ENCODE measurements at places on chromosomes 3 and 15.

DNA sequence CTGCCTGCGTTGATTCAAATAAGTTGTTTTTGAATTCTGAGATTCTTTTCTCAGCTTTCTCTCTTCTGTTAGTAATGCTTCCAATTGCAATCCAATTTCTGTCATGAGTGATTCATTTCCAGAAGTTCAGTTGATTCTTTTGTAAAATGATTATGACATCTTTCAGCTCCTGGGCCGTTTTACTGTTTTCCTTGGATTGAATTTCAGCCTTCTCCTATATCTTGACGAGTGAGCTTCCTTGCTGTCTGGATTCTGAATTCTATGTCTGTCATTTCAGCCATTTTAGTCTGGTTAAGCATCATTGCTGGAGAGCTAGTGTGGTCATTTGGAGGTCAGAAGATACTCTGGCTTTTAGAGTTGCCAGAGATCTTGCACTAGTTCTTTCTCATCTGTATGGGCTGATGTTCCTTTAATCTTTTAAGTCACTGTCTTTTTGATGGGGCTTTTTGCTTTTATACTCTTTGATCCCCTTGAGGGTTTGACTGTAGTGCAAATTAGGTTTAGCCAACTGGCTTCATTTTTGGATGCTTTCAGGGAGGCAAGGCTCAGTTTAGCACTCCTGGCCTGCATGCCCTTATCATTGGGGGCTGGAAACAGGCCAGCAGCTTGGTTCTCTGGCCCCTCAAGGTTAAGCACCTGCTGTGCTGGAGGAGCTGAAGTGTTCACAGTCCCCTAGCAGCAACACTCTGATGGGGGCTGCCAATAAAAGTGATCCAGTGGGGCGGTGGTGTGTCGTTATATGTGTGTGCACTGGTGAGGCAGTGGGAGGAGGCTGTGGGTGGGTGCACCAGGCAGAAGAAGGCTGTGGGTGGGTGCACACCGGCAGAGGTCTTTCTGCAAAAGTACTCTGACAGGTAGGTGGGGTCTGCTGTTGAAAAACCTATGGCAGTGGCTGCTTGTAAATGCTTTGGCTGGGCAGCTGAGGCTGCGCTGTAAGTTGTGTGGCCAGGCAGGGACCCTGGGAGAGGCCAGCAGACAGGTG lies 51.2 kb downstream of the MCTP2 start:
- DNase-seq: no peak

DNA sequence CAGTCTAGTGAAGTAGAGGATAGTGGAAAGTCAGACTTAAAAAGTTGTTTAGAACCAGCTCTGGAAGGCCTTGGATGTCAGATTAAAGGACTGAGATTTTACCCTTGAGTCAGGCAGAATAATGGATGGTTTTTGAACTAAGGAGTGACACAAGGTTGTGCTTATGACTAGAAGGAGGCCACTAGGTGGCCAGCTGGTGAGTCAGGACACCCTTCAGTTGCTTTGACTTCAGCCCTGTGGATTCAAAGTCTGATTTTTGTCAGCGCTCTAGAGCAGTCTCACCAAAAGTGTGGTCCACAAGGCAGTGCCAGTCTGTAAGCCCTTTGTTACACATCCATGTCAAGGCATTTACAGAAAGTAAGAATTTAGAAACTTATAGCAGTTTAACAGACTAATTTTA lies 3.8 kb upstream of the GABPB1 start:
- no peak for DNase-seq

- DNase-seq: no peak
These were observed 1.4 kb downstream of the MFGE8 start for GRCh38 chr15:88911766-88912118.

DNA sequence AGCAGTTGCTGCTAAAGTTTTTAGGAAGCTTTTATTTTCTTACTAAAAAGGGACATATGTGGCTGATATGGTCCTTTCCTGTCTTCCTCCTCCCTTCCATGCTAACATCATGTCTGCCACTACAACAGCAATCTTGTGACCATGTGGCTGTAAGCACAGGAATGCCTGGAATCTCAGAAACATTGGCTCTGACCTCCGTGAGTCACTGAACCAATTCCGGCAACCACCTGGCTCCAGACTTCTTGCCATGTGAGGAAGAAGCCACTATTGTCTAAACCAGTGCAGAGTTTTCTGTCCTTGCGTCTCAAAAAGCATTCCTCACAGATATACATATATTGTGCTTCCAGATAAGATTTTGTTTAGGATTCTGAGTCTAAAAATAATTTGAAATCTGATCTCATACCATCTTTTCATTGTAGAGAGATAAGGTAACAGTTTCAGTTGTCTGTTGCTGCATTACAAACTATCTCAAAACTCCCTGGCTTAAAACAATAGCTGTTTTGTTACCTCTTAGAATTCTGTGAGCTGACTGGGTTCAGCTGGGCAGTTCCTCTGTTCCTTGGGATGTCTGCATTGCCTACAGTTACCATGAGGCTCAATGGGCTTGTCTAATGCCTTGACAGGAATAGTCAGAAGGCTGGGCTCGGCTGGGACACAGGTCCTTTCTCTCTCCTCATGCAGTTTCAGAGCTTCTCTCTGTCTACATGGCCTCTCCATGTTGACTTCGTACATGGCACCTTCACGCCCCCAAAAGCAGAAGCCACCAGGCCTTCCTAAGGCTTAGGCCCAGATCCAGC lies 77.3 kb upstream of the MAGI1 start:
- no peak for DNase-seq

GRCh38 chr15:85609492-85609891 lies 185.2 kb downstream of the KLHL25 start:
- no peak for DNase-seq

- no peak for DNase-seq
These were observed 92.9 kb downstream of the THRB start for GRCh38 chr3:24401811-24402185.

DNA sequence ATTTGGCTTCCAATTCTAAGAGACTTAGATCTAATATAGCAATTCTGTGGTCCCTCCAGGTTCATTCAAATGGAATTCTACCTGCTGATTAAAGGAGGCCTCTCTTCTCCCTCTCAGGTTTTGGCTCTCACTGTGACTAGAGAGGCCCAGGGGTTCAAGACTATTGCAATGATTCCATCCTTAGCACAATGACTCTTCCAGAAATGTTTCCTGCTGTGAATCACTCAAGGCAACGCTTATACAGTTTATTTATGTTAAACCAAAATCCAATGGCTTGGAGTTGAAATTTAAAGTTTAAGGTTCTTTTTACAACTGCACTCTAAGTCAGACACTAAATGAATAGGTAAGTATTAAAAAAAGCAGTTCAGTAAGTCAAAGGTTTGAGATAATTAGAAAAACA lies 39.9 kb downstream of the IFT57 start:
- no peak for DNase-seq

DNA sequence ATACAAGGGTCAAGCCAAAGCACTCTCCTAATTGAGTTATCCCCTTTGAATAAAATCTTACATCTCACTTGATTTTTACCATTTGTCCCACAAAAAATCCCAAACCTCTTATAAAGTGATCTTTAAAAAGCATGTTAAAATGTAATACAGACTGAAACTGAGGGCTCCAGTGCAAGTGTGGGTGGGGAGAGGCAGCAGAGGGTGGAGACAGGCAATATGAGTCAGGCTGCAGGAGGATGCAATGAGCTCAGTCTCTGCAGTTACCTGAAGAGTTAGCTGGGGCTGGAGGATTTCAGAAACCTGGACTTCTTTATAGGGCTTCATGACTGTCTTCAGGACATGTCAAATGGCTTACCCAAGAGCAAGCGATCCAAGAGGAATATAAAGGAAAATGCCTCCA lies 14.2 kb upstream of the COLQ start:
- no peak for DNase-seq

GRCh38 chr15:73346735-73347312 lies 21.9 kb downstream of the HCN4 start:
- peak; percentile 81 for DNase-seq

GRCh38 chr15:59332009-59332408 lies 40.7 kb downstream of the MYO1E start:
- no peak for DNase-seq

GRCh38 chr15:28459279-28459678 lies 73.5 kb downstream of the GOLGA8G start:
- DNase-seq: no peak

DNA sequence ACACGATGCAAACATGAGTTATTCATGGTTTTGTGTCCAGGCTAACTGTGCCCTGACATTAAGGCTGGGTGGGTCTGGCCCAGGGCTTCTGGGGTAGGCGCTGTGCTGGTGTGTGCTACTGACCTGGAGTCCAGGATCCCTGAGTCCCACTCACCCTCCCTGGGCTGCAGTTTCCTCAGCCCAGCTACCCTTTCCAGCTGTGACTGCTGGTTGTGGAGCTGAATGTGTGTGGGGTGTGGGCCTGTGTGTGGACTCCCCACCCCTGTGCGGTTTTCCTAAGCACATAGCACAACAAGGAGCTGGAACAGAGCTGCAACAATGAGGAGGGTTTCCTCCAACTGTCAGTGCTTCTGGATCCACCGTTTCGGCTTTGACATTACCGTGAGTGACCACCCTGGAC lies 38.0 kb downstream of the SMAD3 start:
- no peak for DNase-seq

DNA sequence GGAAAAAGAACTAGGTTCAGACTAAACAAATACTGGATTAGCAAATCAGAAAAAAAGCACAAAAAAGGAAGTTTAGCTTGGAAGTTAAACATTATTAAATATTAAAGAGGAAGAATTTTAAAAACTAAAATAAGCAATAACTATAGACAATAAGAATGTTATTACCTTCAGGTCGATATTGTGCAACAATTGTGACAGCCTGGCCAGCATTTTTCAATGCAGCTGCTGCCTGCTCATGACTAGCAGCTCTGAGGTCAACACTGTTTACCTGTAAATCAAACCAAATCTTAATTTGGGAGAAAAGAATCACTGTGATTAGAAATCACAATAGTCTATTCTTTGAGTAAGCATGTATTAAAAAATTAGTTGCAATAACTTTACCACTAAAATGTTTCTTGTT lies 75.1 kb upstream of the MELTF start:
- no peak for DNase-seq

DNA sequence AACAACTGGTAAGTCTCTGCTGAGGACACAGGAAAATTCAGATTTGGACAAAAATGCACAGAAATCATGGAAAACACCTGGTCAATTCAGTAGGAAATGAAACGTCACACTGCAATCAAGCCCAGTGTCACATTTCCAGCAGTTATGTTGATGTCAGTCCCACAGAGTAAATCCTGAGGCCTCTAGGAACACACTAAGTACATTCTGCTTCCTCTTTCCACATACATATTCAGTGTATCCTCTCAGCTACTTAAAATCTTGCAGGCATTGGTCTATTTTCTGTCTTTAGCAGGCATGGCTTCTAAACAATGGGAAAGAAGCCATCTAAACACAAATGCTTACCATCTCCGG lies 207.8 kb downstream of the PLCL2 start:
- DNase-seq: no peak

DNA sequence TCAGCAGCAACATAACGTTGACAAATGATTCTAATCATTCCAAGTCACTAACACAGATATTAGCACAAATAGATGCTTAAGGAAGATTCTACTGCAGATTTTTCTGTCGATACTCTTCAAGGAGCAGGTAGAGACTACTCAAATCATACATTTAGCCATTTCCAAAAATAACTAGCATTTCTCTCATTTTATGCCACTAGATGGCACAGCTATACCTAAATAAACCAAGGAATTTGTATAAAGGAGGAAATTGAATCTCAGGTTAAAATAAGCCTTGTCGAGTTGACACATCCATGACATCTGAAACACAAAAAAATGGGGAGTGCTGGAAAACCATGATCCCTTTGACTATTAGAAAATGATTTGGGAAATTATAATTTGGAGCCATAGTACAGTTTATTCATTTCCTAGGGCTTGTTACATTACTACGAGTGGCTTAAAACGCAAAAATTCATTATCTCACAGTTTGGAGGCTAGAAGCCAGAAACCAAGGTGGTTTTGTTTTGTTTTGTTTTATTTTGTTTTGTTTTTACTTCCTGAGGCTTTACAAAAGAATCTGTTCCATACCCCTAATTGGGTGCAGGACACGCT lies 59.5 kb upstream of the STRIT1 start:
- no peak for DNase-seq

DNA sequence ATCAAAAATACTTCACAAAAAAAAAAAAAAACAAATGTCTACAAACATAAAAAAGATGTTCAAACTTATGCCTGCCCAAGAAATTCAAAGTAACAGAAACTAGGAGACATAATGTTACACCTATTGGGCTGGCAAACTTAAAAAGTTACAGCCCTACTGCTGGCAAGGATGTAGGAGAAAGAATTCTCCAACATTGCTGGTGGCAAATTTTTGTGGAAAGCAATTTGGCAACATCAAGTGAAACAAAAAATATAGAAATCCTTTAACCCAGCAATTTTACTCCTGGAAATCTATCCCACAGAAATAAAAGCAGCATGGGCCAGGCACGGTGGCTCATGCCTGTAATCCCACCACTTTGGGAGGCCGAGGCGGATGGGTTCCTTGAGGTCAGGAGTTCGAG lies 73.2 kb downstream of the STAG1 start:
- DNase-seq: no peak

- DNase-seq: no peak
These were observed 65.2 kb downstream of the FRMD5 start for GRCh38 chr15:44129911-44130310.

DNA sequence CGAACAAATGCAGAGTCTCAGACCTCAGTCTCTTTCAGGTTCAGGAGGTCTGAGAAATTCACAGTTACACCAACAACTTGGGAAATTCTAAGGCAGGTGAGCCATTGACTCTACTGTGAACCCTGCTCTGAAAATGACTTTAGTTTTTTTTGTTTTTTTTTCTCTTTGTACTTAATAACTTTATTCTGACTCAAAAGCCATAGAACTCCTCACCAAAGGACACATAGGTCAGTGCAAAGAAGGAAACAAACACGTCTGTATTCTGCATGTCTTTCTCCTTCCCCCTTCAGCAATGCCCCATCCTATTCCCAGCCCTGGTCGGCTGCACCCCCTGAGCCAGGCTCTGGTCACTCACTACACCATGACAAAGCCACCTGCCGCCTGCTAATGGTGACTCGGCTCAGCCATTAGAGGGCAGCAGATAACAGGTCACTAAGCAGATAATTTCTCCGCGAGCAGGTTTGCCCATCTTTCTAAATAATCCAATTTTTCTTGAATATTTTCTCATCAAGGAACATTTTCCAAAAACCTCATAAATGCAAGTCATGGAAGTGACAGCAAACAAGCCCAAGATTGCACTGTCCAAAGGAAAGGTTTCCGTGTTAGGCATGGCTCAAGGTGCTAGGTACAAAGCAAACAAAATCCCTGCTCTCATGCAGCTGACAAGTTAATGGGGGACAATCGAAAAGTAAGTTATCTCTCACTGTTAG lies 37.7 kb downstream of the TM4SF4 start:
- DNase-seq: no peak

DNA sequence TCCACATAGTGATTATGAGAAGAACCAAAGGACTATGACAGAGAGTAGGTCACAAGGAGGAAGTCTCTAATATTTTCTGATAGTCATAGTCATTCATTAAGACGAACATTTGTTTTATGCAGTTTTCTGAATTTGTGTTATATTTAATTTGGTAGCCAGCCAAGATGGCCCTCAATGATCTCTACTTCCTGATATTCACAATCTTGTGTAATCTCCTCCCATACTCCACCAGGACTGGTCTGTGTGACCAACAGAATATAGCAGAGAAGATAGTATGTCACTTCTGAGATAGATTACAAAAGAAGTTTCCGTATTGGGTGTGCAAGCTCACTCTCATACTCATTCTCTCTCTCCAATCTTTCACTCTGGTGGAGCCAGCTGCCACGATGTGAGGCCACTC lies 30.8 kb downstream of the HLTF start:
- no peak for DNase-seq

GRCh38 chr3:46883054-46883829 lies 5.7 kb downstream of the PTH1R start:
- no peak for DNase-seq

Measured in type B pancreatic cell (in vitro differentiated cells).